Tongue (tissue), 3 donors: ENCODE measurements at places on chromosomes 7 and 10. TPM values are rescaled to one million over a fixed set of nuclear protein-coding genes. Genes with fewer than 3 reads are reported as not detected.

DNA sequence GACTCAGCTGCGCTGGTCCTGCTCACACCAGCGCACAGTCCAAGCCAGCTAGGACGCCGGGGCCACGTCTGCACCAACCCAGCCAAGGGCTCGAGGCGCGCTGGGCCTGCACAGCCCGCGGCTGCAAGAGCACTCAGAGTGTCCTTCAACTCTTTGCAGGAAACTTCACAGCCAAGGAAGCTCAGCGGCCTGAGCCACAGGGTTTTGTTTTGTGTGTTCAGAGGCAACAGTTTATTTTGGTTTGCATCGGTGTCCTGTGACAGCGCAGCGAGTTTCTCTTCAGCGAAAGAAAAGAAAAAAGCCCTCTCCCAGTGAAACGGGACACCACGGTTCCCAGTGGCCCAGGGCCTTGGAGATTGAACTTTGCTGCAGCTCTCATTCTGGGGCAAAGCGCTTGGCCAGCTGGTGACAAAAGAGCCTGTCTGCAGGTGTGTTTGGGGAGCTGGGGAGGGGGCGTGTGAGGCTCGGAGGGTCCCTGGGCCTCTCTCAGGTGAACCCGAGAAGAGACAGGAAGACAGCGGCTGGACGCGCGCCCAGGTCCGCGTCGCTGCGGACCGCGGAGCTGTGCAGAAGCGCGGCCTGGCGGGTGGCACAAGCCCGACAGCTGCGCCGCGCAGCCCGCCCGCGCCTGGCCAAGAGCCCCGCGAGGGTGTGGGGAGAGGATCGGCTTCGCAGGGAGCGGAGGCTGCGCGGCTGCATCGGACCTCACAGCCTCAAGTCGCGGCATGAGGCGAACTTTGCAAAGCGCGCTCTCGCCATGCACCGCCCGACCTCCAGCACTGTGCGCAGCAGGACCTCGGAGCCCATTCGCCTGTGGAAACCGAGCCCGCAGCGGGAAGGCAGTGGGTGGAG is 922 bp downstream of the CXCL12 start:
- peak; percentile 78 for DNase-seq

DNA sequence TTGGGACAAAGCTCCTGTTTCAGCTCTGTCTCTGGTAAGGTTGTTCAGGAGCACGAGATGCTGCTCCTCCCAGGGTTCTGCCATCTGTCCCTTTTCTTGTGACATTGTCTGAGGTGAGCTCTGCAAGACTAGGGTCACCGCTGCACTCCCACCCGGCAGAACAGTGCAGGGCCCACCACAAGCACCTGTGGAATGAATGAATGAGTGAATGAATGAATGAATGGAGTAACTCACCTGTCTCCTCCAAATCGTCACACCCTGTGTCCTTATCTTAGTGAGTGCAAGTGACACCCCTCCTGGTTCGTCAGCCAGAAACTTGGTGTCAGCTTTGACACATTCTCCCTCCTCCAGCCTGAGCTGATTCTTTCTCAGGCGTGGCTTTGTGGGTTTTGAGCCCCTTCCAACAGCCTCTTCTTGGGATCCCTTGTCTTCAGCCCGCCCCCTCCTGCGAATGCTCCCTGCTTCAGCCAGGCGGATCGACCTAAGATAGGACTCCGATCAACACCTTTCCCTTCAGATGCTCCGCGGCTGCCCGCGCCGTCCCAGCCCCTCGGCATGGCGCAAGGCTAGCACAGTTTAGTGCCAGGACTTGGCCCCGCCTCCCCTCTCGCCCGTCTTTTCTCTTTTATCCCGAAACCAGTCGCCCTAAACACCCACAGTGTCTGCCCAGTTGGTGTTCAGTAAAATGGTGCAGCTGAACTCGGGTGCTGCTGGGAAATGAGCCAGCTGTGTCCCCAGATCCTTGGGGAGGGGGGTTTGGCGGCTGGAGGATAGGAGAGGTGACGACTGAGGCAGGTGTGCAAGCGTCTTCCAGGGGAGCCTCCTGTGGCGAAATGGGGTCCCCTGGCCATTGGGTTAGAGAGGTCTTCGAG is 89.3 kb downstream of the BEND7 start:
- DNase-seq = peak; percentile 20

GRCh38 chr7:129845972-129846327 is 106.8 kb downstream of the UBE2H start:
- no peak for DNase-seq

GRCh38 chr7:121459148-121459547 is 63.0 kb upstream of the FAM3C start:
- no peak for DNase-seq

- no peak for DNase-seq
These were observed 26.1 kb upstream of the FIS1 start for GRCh38 chr7:101271021-101271420.

DNA sequence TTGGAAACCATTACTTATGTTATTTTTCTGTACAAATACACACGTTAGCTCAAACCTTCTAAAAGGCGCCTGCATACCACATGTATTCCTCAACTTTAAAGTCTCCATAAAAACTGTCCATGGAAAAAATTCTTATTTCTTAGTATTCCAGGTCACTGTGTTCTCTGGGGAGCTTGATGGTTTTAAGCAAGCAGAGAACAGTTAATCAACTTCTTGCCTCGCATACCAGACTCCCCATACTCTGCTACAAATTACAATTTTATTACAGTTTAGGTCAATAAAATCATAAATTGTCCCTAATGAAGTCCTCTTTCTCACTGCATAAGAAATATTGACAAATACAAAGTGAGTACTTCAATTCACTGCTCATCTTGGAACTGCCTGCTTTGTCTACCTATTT is 77.0 kb upstream of the GPR22 start:
- DNase-seq = no peak

DNA sequence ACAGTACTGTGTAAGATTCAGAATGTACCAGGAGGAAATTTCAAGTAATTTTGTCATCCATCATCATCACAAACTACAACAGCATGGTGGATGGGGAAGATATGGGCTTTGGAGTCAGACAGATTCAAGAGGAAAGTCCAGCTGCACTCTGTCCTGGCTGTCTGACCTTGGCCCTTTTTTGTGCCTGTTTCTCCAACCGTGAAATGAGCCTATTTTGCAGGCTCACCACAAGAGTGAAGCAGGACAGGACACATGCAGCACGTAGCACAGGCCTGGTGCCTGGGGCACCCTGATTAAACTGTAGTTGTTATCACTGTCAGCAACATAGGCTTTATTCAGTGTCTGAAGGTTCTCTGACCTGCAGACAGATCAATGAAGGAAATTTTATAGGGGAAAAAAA is 37.6 kb downstream of the RHOBTB1 start:
- DNase-seq = no peak

GRCh38 chr10:111273635-111274034 is 196.8 kb downstream of the ADRA2A start:
- no peak for DNase-seq

- no peak for DNase-seq
These were observed 3.8 kb upstream of the COX19 start for GRCh38 chr7:979151-979550.

DNA sequence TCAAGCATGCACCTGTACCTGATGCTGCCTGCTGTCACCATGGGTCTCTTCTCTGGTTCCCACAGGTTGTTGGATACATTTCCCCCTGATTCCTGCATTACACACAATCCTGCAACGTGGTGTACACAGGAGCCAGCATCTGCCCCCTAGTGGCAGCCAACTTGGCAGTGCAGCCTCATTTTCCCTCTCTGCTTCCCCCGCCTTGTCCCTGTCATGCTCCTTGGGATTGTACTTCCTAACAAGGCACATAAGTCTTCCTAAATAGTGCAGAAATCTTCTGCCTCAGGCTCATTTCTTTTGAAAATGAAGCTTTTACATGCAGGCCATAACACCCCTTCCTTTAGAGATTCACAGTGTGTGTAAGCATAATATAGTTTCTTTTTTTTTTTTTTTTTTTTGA is 387.5 kb downstream of the CCSER2 start:
- peak; percentile 11 for DNase-seq

- DNase-seq = no peak
These were observed 9.9 kb downstream of the ZNF365 start for GRCh38 chr10:62384057-62384446.

DNA sequence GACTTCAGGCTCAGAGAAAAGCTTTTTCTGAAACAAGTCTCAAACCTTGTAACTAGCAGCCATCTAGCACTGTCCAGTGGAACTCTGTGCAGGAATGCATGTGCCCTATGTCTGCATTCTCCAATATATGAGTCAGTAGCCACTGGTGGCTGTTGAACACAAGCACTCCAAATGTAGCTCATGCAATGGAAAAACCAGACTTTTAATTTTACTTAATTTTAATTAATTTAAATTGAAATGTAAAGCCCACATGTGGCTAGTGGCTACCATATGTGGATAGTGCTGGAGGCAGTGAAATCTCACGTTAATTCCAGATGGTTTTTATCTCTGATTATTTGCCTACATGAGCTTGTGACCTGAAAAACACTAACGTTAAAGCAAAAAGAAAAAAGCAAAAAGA is 225.1 kb downstream of the GATA3 start:
- no peak for DNase-seq

DNA sequence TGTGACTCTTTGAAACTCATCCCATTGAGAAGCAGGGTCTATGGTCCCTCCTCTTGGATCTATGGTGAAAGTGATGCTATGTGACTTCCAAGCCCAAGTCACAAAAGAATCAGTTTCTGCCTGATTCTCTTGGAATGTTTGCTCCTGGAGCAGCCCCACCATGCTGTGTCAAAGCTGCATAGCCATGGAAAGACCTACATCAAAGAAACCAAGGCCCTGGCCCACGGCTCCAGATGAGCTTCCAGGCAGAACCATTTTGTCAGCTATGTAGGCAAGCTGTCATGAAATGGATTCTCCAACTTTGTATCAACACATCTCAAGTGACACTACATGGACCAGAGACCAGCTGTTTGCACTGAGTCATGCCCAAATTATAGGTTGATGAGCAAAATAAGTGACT is 77.0 kb downstream of the AASS start:
- DNase-seq = no peak

DNA sequence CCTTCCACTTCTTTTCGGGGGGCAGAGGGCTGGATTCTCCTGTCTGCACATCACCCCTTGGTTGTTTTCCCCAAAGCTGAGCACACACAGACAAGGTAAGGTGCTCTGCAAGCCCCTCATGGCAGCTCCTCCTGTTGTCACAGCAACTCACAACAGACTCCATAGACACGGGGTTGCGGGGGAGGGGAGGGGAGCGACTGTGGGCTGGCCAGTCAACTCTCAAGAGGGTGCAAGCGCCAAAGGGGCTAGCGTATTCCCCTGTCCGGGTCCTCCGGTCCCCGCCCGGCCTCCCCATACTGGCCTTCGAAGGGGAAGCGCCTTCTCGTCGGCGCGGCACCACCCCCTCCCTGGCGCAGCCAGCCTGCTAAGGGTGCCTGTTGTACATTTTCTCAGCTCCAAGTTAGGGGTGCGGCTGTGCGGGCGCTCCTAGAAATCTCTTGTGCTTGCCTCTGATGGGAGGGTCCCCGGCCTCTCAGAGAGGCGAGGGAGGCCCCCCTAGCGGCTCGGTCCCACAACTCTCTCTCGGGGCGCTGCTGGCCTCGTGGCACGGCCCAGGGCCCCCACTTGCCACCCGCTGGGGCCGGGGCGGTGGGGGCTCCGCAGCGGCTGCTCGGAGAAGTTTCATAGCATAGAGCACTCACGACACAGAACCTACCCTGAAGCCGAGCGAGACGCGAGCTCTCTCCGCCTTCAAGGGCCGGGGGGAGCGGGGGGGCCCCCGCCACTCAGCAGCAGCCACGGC is 498 bp downstream of the RHOBTB1 start:
- DNase-seq = peak; percentile 91

GRCh38 chr7:146736446-146737190 is 620.0 kb downstream of the CNTNAP2 start:
- DNase-seq = no peak

- DNase-seq = no peak
These were observed 451.1 kb upstream of the PFKP start for GRCh38 chr10:2616215-2616614.

- peak; percentile 53 for DNase-seq
These were observed 1246.6 kb upstream of the LRRN3 start for GRCh38 chr7:109844362-109844761.

DNA sequence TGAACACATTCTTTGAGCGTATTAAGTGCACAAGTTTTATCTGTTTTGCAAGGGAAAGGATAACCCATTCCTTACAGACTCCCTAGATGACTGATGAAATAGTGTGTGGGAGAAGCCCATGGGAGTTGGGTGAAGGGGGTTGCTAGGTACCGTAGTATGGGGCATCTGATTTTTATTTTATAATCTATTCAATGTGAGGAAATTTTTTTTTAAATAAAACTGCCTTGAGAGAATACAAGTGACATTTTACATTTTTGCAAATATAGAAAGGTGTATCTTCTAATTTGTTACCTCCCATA is 1.4 kb downstream of the BTAF1 start:
- DNase-seq = no peak

- no peak for DNase-seq
These were observed 154.1 kb downstream of the KIAA1217 start for GRCh38 chr10:24363070-24363469.

DNA sequence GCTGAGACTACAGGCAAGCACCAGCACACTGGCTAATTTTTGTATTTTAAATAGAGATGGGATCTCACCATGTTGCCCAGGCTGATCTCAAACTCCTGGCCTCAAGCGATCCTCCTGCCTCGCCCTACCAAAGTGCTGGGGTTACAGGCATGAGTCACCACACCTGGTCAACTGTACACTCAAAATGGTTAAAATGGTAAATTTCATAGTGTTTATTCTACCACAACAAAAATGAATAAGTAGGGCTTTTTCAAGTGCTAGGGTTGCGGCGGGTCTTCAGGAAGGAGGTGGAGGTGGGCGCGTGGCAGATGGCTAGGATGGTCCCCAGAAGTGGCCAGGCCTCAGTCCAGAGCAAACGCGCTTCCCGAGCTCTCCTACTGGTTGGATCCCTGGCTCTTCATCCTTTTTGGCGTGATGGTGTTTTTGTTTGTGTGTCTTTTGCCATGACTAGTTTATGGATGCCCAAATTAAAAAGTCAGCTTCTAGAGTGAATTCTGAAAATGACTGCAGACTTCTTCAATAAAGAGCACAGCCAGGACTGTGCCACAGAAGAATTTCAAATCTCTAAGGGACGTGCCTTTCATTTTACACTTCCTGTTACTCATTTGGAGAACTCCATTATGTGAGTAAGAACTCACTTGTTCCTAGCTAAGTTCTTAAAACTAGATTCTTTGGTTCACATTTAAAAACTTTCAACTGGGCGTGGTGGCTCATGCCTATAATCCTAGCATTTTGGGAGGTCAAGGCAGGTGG is 73.9 kb downstream of the TMEM130 start:
- DNase-seq = no peak

The ADRB1 gene
- total RNA-seq = 0.10 TPM

The TMEM130 gene
- total RNA-seq = 3.5 TPM

The NPC1L1 gene
- total RNA-seq = not detected

The PCLO gene
- total RNA-seq = 2.7 TPM

The VAX1 gene
- not detected for total RNA-seq

The CCDC172 gene
- not detected for total RNA-seq

The LGI1 gene
- 8.5 TPM for total RNA-seq

The FGL2 gene
- total RNA-seq = 110 TPM

The MRPS33 gene
- 25.1 TPM for total RNA-seq
